ENCODE measurements at places on chromosomes 1 and 21.

DNA sequence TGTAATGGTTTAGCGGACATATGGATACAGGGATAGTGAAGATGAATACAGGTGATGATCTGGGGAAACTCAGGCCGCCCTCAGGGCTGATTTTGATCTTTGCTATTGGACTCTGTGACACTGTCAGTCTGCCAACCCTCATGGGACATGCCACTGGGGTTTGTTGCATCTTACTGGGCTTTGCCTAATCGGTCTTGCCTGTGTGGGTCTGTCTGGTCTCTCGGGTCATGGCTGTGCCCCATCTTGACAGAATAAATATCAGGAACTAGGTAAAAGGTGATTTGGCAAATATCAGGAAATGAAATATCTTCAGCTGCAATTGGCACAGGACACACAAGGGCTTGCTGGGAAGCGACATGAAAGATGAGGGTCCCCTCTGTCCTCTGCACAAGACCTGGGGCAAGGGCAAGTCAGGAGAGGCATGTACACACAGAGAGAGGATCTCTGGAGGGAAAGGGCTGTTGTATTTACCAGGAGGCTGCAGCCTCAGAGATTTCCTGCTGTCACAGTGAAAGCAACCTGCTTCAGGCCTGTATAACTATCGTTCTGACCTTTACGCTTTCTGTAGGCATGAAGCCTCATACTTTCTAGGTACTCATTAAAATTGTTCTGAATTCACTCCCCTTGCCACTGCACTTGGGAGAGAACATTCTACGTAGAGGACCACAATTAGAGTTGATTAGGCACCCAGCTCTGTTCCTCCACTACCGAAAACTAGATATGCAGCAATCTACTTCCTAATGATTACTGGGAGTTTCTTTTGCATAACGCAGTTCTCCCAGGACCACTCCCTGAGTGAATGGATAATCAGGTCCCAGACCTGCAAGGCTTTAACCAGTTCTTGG is 52.0 kb upstream of the GADD45A start:
- DNase-seq = no peak

- peak; percentile 38 for DNase-seq
Measured at GRCh38 chr1:180912801-180913565, at the start of gene KIAA1614. Gene KIAA1614, plus strand, starts transcription at chr1:180912897. Its CDS starts 347 bp downstream, at chr1:180913244.

- DNase-seq = peak; percentile 75
Measured at GRCh38 chr1:183609313-183609712, 19.1 kb upstream of the NCF2 start.

- no peak for DNase-seq
Measured at GRCh38 chr21:33020558-33021100, 5.1 kb upstream of the OLIG2 start.

- DNase-seq = no peak
Measured at GRCh38 chr1:203083463-203083921, 2.3 kb downstream of the MYOG start.

All from choroid plexus epithelial cell (primary cell).